ENCODE measurements at places on chromosomes 11 and 22.

DNA sequence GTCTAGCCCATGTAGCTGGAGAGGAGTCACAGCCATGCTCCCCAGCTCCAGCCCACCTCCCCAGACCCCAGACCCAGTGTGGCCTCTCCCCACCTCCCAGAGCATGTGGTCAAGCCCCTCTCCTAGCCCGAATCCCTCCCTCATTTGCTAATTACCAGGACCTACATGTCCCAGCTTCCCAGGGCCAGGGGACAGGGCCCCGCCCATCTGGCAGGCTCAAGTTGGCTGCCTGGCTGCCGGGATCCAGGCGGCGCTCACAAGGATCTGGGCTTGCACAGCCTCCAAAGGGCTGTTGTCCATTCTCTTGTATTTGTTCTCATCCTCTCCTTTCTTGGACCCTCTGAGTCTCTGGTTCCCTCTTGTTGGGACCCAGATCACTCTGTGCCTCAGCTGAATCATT lies 4.6 kb upstream of the MIF start:
- peaks cover 8% of the 10 kb centered on the region for H3K4me1 ChIP-seq
- H3K27me3 ChIP-seq, result no peaks in the 10 kb centered on the region
- DNase-seq, result no peak
- H3K4me3 ChIP-seq, result no peak overlapping the region
- H3K36me3 ChIP-seq, result no peaks in the 10 kb centered on the region
- H3K27ac ChIP-seq, result no peak overlapping the region

DNA sequence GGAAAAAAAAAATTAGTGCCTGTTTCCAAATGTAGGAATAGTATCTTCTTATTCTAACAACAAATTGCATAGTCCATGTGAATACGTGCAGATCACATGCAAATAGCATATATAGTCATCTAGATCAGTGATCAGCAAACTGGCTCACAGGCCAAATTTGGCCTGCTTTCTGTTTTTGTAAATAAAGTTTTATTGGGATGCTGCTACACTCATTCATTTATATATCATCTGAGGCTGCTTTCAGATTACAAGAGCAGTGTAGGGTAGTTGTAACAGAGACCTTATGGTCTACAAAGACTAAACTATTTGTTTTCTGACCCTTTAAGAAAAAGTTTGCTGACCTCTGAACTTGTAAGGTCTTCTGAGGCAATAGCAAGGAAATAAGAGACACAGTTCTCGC lies 65.6 kb downstream of the SFI1 start:
- no peaks in the 10 kb centered on the region for H3K4me1 ChIP-seq
- no peaks in the 10 kb centered on the region for H3K27me3 ChIP-seq
- H3K4me3 ChIP-seq, result no peak overlapping the region
- H3K27ac ChIP-seq, result no peak overlapping the region

- no peak for DNase-seq
- H3K27ac ChIP-seq, result peak overlapping the region; percentile 96
- H3K27me3 ChIP-seq, result no peaks in the 10 kb centered on the region
- peaks cover 13% of the 10 kb centered on the region for H3K4me1 ChIP-seq
Measured at GRCh38 chr22:50525858-50526107, 385 bp upstream of the SCO2 start.

- no peaks in the 10 kb centered on the region for H3K36me3 ChIP-seq
- no peak overlapping the region for H3K27ac ChIP-seq
- no peaks in the 10 kb centered on the region for H3K4me1 ChIP-seq
Measured at GRCh38 chr11:57167125-57167846, 14.5 kb upstream of the LRRC55 start.

DNA sequence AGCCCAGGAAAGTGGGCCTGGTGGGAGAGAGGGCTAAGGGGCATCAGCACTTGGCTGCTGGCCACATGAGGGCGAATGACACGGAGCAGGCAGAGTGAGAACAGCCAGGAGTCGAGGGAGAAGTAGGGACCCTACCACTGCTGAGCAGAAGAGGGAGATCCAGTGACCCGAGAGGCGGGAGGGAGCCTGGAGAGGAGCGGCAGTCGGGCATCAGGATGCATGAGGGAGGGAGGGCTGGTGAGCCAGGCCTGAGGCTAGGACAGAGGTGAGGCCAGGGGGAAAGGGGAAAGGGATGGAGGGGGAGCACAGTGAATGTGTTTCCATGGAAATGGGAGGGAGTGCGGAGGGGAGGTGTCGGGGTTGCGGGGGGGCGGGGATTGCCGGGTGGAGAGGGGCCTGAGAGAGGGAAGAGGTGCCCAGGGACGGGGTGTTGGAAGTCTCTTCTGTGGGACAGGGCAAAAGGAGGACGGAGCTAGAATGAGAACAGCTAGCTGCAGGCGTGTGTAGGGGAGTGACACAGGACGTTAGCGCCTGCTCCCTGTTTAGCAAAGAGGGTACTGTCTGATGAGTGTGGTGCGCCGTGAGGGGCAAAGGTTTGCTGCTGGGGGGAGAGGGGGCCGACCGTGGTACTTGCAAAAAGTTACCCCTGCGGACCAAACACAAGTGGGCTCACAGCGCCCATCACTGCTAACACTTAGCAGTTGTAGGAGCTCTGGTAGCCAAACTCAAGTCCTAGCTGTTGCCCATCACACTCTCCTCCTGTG lies 37.1 kb upstream of the WNT11 start:
- H3K27me3 ChIP-seq, result peaks cover 58% of the 10 kb centered on the region
- DNase-seq, result no peak
- no peaks in the 10 kb centered on the region for H3K4me1 ChIP-seq
- H3K36me3 ChIP-seq, result no peaks in the 10 kb centered on the region
- H3K27ac ChIP-seq, result no peak overlapping the region
- no peak overlapping the region for H3K4me3 ChIP-seq

DNA sequence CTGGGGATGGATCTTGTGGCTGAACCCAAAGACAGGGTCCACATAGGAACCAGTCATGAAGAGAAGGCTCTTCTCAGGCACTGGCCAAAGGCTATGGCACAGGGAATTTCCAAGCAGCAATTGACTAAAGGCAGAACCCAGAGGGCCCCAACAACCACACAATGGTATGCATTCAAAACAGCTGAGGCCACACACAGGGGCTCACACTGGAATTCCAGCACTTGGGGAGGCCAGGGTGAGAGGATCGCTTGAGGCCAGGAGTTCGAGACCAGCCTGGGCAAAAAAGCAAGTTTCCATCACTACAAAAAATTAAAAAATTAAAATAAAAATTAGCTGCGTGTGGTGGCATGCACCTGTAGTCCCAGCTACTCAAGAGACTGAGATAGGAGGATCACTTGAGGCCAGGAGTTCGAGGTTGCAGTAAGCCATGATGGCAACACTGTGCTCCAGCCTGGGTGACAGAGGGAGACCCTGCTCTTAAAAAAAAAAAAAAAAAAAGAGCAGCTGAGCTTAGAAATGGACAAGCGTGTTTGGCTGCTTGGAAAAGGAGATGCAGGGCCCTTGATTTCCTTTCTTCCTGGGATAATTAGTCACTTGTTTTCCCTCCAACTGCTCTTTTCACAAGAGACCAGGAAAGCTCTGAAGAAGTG lies 44.6 kb downstream of the MYH9 start:
- H3K4me3 ChIP-seq, result no peak overlapping the region
- DNase-seq, result no peak
- no peaks in the 10 kb centered on the region for H3K27me3 ChIP-seq
- peaks cover 29% of the 10 kb centered on the region for H3K4me1 ChIP-seq
- peaks cover 79% of the 10 kb centered on the region for H3K36me3 ChIP-seq
- H3K27ac ChIP-seq, result peak overlapping the region; percentile 9
